Activated CD8-positive, alpha-beta memory T cell treated with anti-CD3 and anti-CD28 coated beads for 4 hours (primary cell): ENCODE measurements at places on chromosomes 5 and 9.

GRCh38 chr5:11266331-11266730 is 505.3 kb upstream of the DAP start:
- no peak for DNase-seq

- DNase-seq, result no peak
Measured at GRCh38 chr5:115460472-115460871, 84.1 kb downstream of the FEM1C start.

DNA sequence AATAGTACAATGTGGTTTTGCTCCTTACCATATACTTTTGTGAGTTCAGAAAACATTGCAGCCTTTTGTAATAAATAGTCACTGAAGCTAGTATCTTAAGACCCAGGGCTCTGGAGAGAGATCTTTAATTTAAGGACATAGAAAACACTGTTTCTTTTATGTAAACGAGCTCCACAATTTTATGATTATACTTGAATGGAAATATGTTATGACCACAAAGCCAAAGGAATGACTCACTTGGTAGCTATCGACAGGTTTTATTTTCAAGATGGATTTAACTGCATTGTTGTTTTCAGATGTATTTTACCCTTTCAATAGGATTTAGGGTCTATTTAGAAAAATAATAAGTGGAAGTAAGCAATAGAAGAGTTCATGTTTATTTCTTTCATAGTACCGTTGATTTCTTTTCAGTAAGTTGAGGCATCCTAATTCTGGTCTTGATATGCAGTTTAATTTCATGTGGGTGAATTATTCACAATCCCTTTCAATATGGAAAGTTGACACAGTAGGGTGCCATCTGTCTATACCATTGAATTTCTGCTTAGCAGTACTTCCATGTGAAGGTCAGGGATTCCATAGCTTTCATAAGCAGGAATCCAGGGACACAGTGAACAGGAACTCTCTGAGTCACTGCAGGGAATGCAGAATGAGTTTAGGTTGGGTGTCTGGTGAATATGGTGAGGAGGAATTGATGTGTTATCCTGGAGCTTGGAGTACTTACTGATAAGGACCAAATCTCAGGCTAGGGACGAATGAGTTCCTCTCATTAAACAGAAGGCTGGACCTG is 157.6 kb downstream of the CD180 start:
- no peak for DNase-seq

DNA sequence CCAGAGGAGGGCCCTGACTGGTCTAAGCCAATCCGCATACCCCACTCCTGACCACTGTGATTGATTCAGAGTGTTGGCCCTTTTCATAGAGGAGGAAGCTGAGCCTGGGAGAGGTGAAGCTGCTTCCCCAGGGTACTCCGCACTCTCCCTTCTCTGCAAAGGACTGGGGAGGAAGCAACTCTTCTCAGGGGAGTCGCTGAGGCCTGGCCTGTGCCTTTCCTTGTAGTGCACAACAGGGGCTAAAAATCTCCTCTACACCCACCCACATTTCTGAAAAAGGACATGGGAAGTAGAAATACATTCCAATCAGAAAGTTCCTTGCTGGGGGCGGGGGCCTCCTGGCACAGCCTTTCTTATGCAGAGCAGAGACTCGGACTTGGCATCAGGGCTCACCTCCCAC is 22.2 kb downstream of the AK8 start:
- no peak for DNase-seq

- DNase-seq, result no peak
Measured at GRCh38 chr5:81014348-81014747, 54.2 kb downstream of the RASGRF2 start.

DNA sequence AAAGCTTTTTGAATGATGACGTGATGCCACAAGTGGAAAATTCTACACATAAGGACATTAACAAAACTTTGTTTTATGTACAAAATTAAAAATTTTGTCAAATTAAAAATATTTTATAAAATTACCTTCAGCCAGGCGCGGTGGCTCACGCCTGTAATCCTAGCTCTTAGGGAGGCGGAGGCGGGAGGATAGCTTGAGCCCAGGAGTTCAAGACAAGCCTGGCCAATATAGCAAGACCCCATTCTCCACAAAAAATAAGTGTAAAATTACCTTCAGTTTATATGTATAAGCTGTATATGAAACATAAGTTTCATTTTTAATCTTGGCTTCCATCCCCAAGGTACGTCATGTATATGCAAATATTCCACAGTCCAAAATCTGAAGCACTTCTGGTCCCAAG is 40.9 kb downstream of the CDK7 start:
- DNase-seq, result no peak

- DNase-seq, result no peak
Measured at GRCh38 chr5:138369261-138369660, 16.8 kb downstream of the KDM3B start.

DNA sequence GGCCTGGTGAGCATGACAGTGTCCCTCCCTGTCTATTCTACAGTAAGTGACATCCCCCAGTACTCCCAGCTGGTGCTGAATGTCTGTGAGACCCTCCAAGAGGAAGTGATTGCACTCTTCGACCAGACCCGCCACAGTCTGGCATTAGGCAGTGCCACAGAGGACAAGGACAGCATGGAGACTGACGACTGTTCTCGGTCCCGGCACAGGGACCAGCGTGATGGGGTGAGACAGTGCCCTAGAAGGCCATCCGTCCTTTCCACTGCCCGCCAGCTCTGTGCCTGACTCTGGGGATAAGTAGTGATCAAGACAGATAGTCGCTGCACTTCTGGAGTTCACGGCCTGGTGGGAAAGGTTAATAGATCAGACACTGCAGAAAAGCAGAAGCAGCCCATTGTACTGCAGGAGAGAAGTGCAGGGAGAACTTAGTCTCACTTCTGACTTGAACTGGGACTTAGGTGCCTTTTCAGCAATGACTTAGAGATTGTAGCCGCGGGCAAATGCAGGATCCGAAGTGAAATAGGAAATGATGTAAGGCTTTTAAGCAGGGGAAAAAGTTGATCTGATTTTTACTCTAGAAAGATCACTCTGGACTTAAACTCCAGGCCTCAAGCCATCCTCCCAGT is 28.4 kb downstream of the SH3GLB2 start:
- DNase-seq, result no peak

- no peak for DNase-seq
Measured at GRCh38 chr5:175235251-175235960, 208.6 kb downstream of the DRD1 start.

GRCh38 chr5:160655717-160656116 is 196.3 kb downstream of the ATP10B start:
- DNase-seq, result no peak

- no peak for DNase-seq
Measured at GRCh38 chr9:132387133-132387532, 19.5 kb downstream of the TTF1 start.

DNA sequence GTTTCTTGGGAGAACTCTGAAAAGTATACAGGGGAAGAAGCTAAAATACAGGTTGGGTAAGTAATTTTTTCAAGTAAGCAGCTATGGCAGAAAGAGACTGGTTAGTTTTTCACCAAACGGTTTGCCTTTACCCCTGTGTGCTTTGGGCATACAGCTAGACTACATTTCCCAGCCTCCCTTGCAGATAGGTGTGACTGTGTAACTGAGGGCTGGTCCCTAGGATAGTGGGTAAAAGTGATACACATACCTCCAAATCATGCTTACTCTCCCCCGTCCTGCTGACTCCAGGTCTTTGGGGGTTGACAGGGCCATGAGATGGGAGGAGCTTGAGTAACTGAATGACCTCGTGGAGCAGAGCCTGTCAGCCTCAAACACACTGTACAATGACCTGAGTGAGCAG is 208.6 kb upstream of the GDNF start:
- DNase-seq, result no peak

GRCh38 chr9:93139365-93140182 is 5.5 kb upstream of the NINJ1 start:
- DNase-seq, result no peak

DNA sequence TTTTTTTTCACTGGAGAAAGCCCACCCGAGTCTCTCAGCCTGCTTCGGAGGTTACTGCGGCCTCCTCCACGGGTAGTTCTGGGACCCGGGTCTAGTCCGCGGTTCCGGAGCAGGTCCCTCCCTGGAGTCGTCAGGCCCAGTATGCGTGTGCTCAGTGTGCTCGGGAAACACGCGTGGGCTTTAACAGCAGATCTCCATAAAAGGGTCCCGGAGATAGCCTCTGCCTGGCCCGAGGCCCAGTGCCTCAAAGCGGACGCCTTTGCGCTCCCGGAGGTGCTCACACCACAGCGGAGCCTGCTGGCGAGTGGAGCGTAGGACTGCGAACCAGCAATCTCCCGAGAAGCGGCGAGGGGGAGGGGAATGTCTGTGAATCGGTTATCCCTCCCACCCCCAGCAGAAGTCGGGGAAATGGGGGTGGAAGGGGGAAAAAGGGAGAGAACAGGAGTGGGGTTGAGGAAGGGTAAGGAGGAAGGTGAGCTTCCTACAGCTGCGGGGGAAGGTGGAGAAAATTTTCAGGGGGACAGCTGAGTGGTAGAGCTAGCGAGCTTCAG is 28.7 kb downstream of the CDKN2A start:
- no peak for DNase-seq

DNA sequence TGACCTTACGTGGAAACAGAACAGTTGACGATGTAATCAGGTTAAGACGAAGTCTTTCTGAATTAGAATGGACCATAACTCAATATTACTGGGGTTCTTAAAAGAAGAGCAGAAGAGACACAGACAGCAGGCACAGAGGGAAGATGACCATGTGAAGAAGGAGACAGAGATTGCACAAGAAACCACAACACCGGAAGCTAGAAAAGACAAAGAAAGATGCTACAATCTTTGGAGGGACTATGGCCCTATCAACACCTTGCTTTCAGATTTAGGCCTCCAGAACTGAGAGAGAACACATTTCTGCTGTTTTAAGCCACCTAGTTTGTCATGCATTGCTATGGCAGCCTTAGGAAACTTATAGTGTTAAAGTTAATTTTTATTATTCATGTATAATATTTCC is 27.1 kb downstream of the CDH9 start:
- no peak for DNase-seq

DNA sequence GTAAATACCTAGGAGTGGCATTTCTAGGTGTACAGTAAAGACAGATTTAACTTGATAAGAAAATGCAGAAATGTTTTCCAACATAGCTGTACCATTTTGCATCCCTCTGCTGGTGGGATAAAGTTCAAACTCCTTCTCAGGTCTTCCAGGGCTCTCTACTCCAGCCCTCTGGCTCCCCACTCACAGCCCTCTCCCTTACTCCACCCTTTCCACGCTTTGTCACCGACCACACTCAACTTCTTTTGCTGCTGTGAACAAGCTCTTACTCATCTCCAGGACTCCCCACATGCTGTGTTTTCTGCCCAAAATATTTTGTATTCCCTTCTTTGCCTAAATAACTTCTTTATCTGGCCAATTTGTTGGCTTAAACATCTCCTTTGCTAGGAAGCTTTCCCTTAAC is 90.6 kb upstream of the OSMR start:
- DNase-seq, result no peak

DNA sequence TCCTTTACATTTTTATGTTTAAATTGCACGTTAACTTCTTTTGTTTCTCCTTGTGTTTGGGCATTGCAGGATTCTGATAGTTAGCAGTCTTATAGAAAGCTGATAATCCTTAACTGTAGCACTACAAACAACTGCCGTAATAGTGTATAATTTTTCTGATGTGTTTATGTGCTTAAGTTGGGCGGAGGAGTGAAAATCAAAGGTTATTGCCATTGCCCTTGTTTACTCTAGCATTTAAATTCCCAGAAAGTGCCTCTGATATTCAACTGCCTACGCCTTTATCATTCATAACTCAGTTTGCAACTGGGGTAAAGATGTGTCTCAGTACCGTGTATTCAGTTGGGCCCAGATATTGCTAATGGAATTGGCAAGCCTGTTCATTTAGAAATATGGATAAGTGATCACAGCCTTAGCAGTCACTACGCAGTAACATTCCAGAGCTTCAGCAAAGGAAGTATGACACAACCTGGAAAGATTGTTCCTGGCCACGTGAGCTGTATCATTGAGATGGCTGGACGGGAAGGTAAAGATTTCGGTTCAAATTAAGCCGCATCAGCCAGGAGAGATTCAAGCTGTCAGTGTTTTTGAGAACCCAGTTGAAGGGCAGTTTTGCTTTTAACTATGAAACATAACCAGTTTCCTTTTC is 28.1 kb upstream of the LRRTM2 start:
- DNase-seq, result no peak

GRCh38 chr5:149767281-149767550 is 37.1 kb downstream of the PPARGC1B start:
- no peak for DNase-seq

- DNase-seq, result no peak
Measured at GRCh38 chr9:128081056-128081455, 13.0 kb downstream of the SLC25A25 start.

DNA sequence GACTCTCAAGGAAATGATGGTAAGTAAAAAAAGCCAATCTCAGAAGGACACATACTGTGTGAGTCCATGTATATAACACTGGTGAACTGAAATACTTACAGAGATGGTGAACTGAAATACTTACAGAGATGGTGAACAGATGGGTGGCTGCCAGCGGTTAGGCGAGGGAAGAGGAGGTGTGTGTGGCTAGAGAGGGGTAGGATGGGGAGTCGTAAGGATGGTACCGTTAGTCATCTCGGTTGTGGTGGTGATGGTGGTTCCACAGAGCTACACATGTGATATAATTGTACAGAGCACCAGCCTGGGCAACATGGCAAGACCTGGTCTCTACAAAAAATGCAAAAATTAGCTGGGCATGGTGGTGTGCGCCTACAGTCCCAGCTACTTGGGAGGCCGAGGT is 113.6 kb upstream of the RAPGEF1 start:
- no peak for DNase-seq

DNA sequence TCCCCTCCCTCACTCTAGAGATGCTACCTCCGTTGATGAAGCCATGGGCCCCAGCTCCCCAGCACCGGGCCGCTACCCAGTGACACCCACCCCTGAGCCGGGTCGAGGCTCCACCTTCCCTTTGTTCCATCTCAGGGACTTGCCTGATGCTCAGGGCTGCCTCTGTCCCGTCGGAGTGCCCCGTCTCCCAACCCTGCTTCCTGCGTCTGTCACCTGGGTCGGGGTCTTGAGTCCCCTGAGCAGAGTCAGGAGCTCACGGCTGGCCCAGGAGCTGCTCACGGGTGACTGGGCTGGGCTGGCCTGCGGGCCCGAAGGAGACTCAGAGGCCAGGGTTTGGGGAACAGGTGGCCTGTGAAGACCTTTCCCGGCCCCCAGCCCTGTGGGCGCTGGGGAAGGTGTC is 85.3 kb downstream of the KCNT1 start:
- DNase-seq, result no peak
